ENCODE measurements at places on chromosomes 12 and 14. TPM values are rescaled to one million over a fixed set of nuclear protein-coding genes. Genes with fewer than 3 reads are reported as not detected.

DNA sequence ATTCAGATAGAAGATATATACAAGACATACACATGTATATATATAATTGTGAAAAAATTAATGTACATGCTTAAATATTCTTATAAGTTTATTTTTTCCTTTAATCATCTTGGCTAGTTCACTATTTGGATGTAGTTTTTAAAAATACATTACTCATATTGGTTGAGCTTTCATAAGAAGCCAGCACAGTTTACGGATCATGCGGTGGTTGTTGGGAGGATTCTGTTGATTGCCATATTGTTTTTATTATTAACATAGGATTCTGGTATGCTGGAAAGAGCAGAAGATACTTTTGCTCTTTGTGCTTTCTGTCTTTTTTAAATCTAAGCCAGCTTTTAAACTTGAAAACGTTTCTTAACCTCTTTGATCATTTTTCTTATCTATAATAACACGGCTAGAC, 163.4 kb downstream of the OTOGL start:
- H3K4me3 ChIP-seq: no peak overlapping the region
- no peaks in the 10 kb centered on the region for H3K27me3 ChIP-seq
- no peaks in the 10 kb centered on the region for H3K4me1 ChIP-seq
- DNase-seq: no peak
- no peaks in the 10 kb centered on the region for H3K36me3 ChIP-seq

GRCh38 chr12:102512523-102512922, 32.2 kb upstream of the IGF1 start:
- H3K27ac ChIP-seq: no peak overlapping the region
- no peaks in the 10 kb centered on the region for H3K27me3 ChIP-seq
- no peak overlapping the region for H3K4me3 ChIP-seq
- no peaks in the 10 kb centered on the region for H3K36me3 ChIP-seq
- no peak for DNase-seq

GRCh38 chr12:89610366-89610765, 84.5 kb upstream of the POC1B start:
- H3K27ac ChIP-seq: no peak overlapping the region
- no peak overlapping the region for H3K4me3 ChIP-seq
- H3K36me3 ChIP-seq: peaks cover 6% of the 10 kb centered on the region
- no peak for DNase-seq
- no peaks in the 10 kb centered on the region for H3K27me3 ChIP-seq

GRCh38 chr12:20011200-20011599, 357.1 kb upstream of the PDE3A start:
- no peak overlapping the region for H3K27ac ChIP-seq
- no peaks in the 10 kb centered on the region for H3K36me3 ChIP-seq
- no peaks in the 10 kb centered on the region for H3K27me3 ChIP-seq

- no peaks in the 10 kb centered on the region for H3K27me3 ChIP-seq
- H3K36me3 ChIP-seq: no peaks in the 10 kb centered on the region
- no peak for DNase-seq
- no peak overlapping the region for H3K27ac ChIP-seq
- H3K4me1 ChIP-seq: no peaks in the 10 kb centered on the region
Observed at GRCh38 chr14:96584199-96584906, 82.2 kb downstream of the PAPOLA start.

GRCh38 chr14:105838107-105838506, 311.7 kb downstream of the TMEM121 start:
- H3K36me3 ChIP-seq: no peaks in the 10 kb centered on the region
- H3K27me3 ChIP-seq: no peaks in the 10 kb centered on the region
- no peaks in the 10 kb centered on the region for H3K4me1 ChIP-seq
- no peak for DNase-seq
- no peak overlapping the region for H3K4me3 ChIP-seq

- DNase-seq: peak; percentile 96
- no peaks in the 10 kb centered on the region for H3K27me3 ChIP-seq
- H3K36me3 ChIP-seq: peaks cover 49% of the 10 kb centered on the region
- no peak overlapping the region for H3K4me3 ChIP-seq
- peak overlapping the region; percentile 79 for H3K27ac ChIP-seq
- peaks cover 56% of the 10 kb centered on the region for H3K4me1 ChIP-seq
Observed at GRCh38 chr12:122867691-122868461, 28.0 kb downstream of the VPS37B start.

DNA sequence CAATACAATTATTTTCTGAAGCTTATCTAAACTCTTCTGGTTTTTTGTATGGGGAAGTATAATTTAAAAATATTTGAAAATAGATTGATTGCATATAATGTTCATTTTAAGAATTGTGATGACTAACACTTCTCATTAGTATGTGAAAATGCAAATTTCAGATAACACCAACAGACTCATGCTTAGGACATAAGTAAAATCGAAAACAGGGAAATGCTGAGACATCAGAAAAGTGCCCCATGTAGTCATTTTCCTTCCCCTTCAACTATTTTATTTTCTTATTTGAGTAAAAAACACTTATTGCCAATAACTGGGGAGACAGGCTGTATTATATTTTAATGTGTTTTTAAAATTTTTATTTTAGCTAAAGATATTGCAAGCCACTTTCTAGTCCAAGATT, 814.7 kb downstream of the GALC start:
- H3K36me3 ChIP-seq: no peaks in the 10 kb centered on the region
- no peaks in the 10 kb centered on the region for H3K27me3 ChIP-seq
- no peak overlapping the region for H3K27ac ChIP-seq
- DNase-seq: no peak

DNA sequence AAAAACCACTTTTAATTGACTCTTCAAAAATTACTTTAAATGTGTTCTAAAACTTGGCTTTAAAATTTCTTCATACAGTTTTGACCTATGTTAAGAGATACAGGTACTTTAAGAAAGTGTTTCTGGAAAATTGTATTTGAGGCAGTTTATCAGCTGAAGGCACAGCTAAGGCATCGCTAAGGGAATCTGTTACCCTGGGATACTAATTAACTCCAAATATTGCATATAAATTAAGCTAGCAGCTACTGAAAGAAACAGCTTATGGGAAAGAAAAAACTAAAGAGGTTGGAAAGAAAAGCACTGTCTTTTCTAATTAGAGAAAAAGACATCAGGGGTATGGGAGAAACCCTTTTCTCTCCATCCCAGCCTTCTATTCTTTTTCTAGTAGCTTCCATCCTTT, 134.1 kb upstream of the SLC35F4 start:
- H3K27ac ChIP-seq: no peak overlapping the region
- H3K27me3 ChIP-seq: no peaks in the 10 kb centered on the region
- no peaks in the 10 kb centered on the region for H3K36me3 ChIP-seq
- no peak for DNase-seq
- H3K4me3 ChIP-seq: no peak overlapping the region
- no peaks in the 10 kb centered on the region for H3K4me1 ChIP-seq

- no peak overlapping the region for H3K27ac ChIP-seq
- DNase-seq: no peak
- peaks cover 7% of the 10 kb centered on the region for H3K4me1 ChIP-seq
Observed at GRCh38 chr12:58502226-58502625, 418.1 kb downstream of the LRIG3 start.

DNA sequence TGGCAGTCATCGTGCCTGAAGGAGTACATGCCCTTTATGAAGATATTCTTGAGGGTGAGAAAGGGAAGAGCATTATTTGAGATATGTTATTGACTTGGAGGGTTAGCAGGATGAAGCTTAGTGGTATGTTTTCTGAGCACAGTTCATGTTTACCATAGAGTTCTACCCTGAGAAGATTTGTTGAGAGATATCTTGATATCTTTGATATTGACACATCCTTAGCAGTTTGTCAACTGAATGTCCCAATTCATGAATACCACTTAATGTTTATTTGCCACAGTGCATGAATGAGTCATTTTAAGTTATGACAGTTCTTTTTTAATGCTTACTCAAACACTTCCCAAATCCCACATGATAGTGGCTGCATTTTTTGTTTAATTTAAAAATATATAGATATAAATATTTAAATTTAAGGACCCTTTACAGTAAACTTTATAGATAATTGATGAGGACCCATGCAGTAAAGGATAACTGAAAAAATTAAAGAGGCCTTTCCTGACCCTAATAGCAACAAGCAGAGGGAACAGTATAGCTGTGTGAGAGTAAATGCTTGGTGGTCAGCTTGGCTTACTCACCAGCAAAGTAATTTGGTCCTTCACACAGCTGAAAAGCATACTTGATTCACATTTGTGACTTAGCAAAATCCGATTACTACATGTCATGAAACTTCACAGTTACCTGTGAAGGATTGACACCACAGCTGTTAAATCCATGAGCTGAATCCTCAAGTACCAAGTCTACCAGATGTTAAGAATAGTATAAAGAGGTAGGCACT, 25.8 kb downstream of the SLC39A9 start:
- H3K4me3 ChIP-seq: no peak overlapping the region
- DNase-seq: no peak
- no peaks in the 10 kb centered on the region for H3K27me3 ChIP-seq
- H3K36me3 ChIP-seq: peaks cover 7% of the 10 kb centered on the region

- H3K27ac ChIP-seq: peak overlapping the region; percentile 68
- H3K27me3 ChIP-seq: no peaks in the 10 kb centered on the region
- H3K4me1 ChIP-seq: peaks cover 50% of the 10 kb centered on the region
- peak overlapping the region; percentile 93 for H3K4me3 ChIP-seq
- DNase-seq: no peak
Observed at GRCh38 chr12:40693207-40693821, 1.1 kb downstream of the CNTN1 start.

- H3K27ac ChIP-seq: no peak overlapping the region
- no peaks in the 10 kb centered on the region for H3K4me1 ChIP-seq
- H3K36me3 ChIP-seq: no peaks in the 10 kb centered on the region
- H3K4me3 ChIP-seq: no peak overlapping the region
- H3K27me3 ChIP-seq: no peaks in the 10 kb centered on the region
Observed at GRCh38 chr14:93748208-93749075, 39.8 kb downstream of the PRIMA1 start.

GRCh38 chr14:68442828-68443629, 349.8 kb downstream of the ZFP36L1 start:
- no peaks in the 10 kb centered on the region for H3K27me3 ChIP-seq
- H3K4me1 ChIP-seq: peaks cover 9% of the 10 kb centered on the region

DNA sequence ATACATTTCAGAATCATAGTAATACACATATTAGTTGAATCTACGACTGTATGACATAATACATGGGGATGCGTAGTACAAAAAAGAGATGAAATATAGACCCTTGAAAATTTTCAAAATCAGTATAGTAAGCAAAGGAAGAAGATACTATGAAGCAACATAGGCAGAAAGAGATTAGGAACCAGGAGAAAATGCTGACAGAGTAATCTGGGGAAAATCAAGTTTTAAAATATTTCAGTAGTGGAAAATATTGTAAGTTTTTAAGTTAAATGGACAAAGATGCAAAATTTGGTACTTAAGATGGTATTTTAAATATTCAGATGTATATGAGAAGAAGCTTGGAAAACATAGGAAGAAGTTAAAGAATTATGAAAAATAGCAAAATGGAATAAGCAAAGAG, 915.6 kb upstream of the LRFN5 start:
- H3K27ac ChIP-seq: no peak overlapping the region
- H3K4me1 ChIP-seq: no peaks in the 10 kb centered on the region
- DNase-seq: no peak
- H3K36me3 ChIP-seq: no peaks in the 10 kb centered on the region
- no peaks in the 10 kb centered on the region for H3K27me3 ChIP-seq

DNA sequence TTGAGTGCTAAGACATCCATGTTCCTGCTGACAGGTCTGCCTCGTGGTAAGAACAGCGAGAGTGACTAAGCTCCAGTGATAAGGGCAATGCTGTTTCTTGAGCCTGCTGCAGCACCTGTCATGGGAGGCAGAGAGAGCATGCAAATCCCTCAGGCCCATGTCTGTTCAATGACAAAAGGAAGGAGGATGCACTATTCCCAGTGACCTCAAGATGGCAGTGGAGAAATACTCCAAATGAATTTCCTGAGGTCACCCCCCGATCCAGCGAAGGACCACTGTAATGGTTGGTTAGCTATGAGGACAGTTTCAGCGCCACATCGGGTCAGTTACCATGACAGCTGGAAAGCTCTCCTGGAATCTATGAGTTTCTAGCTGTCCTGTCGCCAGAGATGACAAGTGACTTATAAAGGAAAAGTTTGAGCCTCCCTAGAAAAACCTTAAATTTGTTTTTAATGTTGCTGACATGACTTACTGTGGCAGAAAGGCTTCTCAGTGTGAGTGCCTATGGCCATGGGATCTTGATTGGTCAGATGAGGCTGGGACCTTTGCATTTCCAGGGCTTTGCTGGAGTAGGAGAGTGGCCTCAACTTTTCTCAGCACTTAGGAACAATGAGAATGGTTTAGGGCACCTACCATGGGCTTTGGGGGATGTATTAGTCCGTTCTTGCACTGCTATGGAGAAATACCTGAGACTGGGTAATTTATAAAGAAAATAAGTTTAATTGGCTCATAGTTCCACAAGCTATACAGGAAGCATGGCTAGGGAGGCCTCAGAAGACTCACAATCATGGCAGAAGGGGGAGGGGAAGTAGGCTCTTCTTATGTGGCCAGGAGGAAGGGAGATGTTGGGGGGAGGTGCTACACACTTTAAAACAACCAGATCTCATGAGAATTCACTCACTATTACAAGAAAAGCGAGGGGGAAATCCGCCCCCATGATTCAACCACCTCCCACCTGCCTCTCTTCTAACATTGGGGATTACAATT, 88.0 kb upstream of the TMEM260 start:
- DNase-seq: peak; percentile 9
- no peaks in the 10 kb centered on the region for H3K36me3 ChIP-seq
- H3K4me3 ChIP-seq: no peak overlapping the region
- H3K4me1 ChIP-seq: peaks cover 13% of the 10 kb centered on the region
- H3K27me3 ChIP-seq: no peaks in the 10 kb centered on the region
- no peak overlapping the region for H3K27ac ChIP-seq

DNA sequence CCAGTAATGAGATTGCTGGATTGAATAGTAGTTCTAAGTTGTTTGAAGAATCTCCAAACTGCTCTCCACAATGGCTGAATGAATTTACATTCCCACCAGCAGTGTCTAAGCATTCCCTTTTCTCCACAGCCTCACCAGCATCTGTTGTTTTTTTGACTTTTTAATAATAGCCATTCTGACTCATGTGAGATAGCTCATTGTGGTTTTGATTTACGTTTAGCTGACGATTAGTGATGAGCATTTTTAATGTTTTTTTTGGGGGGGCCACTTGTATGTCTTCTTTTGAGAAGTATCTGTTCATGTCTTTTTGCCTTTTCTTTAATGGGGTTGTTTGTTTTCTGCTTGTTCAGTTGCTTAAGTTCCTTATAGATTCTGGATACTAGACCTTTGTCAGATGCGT, 8.1 kb upstream of the SLC15A5 start:
- DNase-seq: no peak
- H3K27ac ChIP-seq: no peak overlapping the region
- H3K4me1 ChIP-seq: no peaks in the 10 kb centered on the region
- no peaks in the 10 kb centered on the region for H3K27me3 ChIP-seq
- H3K4me3 ChIP-seq: no peak overlapping the region

GRCh38 chr12:25585021-25585523, 32.0 kb upstream of the LMNTD1 start:
- H3K27me3 ChIP-seq: no peaks in the 10 kb centered on the region
- no peaks in the 10 kb centered on the region for H3K36me3 ChIP-seq
- DNase-seq: peak; percentile 2
- peaks cover 19% of the 10 kb centered on the region for H3K4me1 ChIP-seq
- no peak overlapping the region for H3K27ac ChIP-seq

GRCh38 chr14:61191733-61192132, 89.4 kb downstream of the TMEM30B start:
- H3K4me1 ChIP-seq: peaks cover 7% of the 10 kb centered on the region
- no peak overlapping the region for H3K27ac ChIP-seq
- no peak overlapping the region for H3K4me3 ChIP-seq
- H3K36me3 ChIP-seq: no peaks in the 10 kb centered on the region

Gene TCL1B
- not detected for polyA plus RNA-seq

Gene CCDC197
- polyA plus RNA-seq: not detected

Gene DLK1
- not detected for polyA plus RNA-seq

Gene EML1
- 0.84 TPM for polyA plus RNA-seq

Gene CLBA1
- 9.1 TPM for polyA plus RNA-seq

Gene CLEC12A
- not detected for polyA plus RNA-seq

Gene COQ6
- polyA plus RNA-seq: 28.4 TPM
